ENCODE measurements at places on chromosomes 4 and X. TPM values are rescaled to one million over a fixed set of nuclear protein-coding genes. Genes with fewer than 3 reads are reported as not detected.
A peak's percentile ranks its signal among the peaks of the same experiment; 100 is the strongest.

DNA sequence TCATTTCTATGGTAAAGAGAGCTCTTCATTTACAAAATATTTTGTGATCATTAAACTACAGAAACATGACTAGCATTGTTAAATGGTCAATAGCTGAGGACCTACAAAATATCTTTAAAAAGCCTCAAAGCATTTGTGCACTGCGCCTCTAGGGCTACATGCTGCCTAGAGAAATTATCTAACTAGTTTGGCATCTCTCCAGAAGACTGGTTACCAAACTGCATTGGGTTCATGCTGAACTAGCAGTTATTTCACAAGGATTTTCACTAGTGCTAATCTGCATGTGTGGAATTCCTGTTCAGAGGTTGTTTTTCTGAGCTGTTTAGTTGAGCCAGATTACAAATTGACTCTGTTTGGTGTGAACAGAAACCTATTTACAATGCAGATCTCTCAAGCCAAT, 58.5 kb upstream of the PITX2 start:
- DNase-seq, result no peak

GRCh38 chr4:108751321-108751720, 11.5 kb downstream of the ETNPPL start:
- no peak for DNase-seq

- DNase-seq, result no peak
Observed at GRCh38 chr4:141654098-141654497, 17.7 kb downstream of the IL15 start.

SPP1 gene
- total RNA-seq, result 196 TPM

DNA sequence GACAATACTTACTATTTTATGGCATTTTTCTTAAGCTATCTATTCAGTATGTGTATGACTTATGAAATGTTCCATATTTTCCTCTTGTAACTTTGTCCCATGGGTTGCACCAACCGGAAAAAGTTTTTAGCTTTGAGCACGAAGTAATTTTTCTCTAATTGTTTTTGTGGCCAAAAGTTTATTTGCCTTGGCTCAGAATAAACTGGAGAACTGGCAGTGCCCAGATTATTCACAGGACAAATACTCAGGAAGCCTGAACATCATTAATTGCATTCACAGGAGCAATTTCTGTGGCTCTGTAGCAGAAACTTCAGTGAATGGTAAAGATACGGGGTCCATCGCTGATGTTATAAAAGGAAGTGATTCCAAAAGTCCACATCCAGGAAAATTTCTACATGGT, 184.5 kb downstream of the ARHGAP10 start:
- no peak for DNase-seq

RS1 gene
- total RNA-seq, result not detected

UXT gene
- total RNA-seq, result 32.8 TPM

NUDT11 gene
- 41.6 TPM for total RNA-seq

DNA sequence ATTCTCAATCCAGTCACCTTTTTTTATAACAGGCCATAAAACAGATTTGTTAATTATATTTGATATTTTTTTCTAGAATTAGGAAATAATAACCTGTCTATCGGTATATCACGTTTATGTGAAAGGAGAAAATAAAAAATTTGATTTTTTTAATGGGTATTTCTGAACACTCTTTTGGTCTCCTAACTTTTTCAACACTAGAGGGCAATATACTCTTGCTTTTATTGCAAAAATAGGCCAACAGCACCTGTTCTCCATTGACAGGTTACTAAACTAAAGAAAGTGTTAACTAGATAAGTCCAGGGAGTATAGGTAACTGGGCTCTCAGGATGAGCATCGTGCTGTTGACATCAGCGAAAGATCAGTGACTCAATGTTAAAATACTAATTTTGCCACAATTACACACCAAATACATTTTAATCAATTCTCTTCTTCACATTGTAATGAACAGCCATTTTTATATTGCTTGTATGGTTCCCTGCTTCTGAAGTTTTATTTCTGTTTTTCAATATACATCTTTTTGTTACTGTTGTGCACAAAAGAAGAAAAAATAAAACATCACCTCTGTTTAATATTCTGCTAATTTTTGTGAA, 22.8 kb downstream of the NDST4 start:
- peak; percentile 8 for DNase-seq

DNA sequence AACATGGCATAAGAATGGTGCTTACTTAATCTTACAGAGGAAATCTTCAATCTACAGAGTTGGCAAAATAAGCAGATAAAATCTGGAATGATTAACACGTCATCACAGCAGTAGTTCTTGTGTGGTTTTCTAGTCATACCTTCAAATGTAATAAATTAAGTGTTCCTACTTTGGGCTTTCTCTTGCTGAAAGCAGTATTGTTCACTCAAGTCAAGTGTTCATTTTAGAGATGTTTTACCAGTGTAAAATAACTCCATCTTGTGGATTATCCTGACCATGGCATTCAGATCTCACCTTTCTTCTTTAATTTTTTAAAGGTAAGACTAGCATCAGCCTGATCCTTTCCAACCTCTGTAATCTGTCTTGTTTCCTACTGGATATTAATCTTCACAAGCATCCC, 72.9 kb downstream of the ADAMTS3 start:
- no peak for DNase-seq

DNA sequence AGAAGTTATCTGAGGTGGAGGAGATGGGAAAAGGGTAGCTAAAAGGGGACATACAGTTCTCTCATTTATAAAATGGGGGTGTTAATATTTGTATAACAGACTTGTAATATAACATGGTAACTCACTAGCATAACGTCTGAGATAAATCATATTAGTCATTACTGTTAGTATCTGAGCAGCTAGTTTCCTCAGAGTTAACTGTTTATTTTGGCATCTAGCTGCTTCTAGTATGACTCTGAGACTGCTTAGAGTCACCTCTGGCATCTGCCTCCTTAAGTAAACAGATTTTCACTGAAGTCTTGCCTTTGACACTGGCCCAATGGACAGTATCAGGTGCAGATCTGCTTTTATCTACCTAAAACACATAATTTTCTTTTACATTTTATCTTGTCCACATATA, 58.1 kb downstream of the SLC30A9 start:
- no peak for DNase-seq

DRP2 gene
- total RNA-seq, result 8.1 TPM

DNA sequence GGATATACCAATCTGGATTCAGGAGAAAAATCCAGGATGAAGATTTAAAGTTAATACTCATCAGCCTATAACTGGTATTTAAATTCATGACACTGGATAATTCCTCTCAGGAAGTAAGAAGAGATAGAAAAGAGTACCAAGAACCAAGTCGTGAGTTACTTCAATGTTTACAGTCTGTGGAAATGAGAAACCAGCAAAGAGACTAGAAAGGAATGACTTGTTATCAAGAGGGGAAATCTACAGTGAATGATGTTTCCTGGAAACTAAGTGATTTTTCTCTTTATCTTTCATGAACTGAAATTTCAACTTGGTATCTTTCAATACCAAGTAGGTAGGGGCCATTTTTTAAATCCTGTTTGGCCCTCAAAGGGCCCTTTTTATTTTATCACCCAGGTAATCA, 217.9 kb upstream of the AFF2 start:
- DNase-seq, result no peak

GRCh38 chrX:20267931-20268701, 1.4 kb upstream of the RPS6KA3 start:
- peak; percentile 50 for DNase-seq

- DNase-seq, result no peak
Observed at GRCh38 chr4:107801766-107802211, 22.9 kb upstream of the SGMS2 start.

DNA sequence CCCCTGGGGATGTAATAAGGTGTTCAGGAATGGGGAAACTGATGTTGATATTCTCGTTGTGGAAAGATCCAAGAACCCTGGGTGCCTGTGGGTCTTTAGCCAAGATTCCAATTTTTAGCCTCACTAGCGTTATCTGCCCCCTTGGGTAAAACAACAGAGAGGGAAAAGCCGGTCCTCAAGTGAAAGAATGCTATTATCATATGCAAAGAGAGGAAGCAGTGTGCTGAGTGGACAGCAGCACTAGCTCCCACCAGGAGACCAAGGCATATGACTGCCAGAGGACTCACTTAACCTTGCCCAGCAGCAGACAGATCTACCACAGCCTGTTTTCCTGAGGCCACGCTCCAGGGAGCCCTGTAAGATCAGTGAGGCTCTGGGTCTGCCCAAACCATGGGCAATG, 257.9 kb upstream of the CPEB2 start:
- DNase-seq, result no peak

LRIT3 gene
- 0.36 TPM for total RNA-seq

GRCh38 chrX:51407520-51408409, 75.1 kb downstream of the NUDT10 start:
- DNase-seq, result no peak

SORBS2 gene
- total RNA-seq, result 90.4 TPM

- DNase-seq, result no peak
Observed at GRCh38 chr4:8605289-8605688, 12.7 kb downstream of the CPZ start.

DNA sequence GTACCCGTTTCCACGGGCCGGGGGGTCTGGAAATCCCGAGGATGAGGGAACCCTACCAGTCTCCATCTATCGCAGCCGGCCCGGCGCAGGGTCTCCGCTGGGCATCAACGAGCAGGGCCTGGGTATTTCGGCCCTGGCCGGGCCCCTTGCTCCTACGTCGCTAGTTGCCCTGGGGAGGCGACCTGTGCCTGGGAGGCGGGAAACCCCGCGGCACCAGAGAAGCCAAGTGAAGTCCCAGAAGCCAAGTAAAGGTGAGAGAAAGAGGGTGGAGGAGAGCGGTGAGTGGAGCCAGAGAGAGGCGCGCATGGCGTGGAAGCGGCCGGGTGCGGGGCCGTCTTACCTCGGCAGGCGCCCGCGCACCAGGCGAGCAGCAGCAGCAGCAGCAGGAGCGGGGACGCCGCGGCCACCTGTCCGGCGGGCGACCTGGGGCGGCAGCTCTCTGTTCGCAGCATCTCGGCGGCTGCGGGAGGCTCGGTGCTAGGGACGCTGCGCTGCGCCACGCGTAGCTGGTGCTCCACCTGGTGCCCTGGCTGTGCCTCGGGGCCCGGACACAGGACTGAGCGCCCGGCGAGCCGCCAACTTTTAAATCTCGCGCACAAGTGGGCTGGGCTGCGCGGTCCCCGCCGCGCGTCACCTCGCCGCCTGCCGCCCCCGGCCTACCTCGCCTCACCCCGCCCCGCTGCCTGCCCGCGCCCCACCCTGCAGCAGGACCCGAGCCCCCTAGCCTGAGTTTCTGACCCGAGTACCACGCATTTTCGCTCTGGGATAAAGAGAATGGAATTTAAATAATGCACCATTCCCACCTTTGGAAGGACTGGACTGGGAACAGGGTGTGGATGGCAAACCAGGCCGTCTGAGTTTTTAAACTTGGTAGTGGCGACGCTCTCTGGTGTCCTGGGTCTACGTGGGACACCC, at the start of gene NMU:
NMU (minus strand) TSS at position 558 of the 915 bp plus-strand sequence; CDS start at position 452, 106 bp downstream.
- DNase-seq, result peak; percentile 6

GRCh38 chr4:69485130-69485529, 10.6 kb downstream of the UGT2B4 start:
- DNase-seq, result no peak

FAAH2 gene
- total RNA-seq, result 1.5 TPM

DNA sequence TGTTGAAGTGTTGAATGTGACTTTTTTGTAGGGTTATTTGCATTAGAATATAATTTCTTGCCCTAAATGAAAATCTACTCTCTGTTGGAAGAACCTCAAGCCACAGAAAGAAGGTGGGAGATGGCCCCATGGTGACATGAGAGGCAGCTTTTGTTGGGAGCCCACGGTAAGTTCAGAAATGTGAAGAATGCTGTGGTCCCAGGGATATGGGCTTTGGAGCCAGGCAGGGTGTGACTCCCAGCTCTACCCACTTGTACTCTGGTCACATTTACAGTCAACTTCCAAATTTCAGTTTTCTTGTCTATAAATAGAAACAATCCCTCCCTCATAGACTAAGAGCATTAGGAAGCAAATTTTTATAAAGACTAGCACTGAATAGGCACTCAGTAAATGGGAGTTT, 177.8 kb downstream of the RAB28 start:
- no peak for DNase-seq

EGF gene
- total RNA-seq, result 0.45 TPM

SYNPO2 gene
- 8.8 TPM for total RNA-seq

Data from cerebellum (tissue), 4 donors.